Glutamatergic neuron (in vitro differentiated cells): ENCODE measurements at places on chromosomes 3 and 15. TPM values are rescaled to one million over a fixed set of nuclear protein-coding genes. Genes with fewer than 3 reads are reported as not detected.

Gene HTR3E
- not detected for total RNA-seq

Gene ISL2
- 78.7 TPM for total RNA-seq

Gene CMC1
- 9.8 TPM for total RNA-seq

Gene MORC1
- not detected for total RNA-seq

Gene MCCC1
- 17.9 TPM for total RNA-seq

Gene CASR
- not detected for total RNA-seq

Gene LRRC31
- total RNA-seq: not detected

Gene UROC1
- not detected for total RNA-seq

Gene ITGB5
- 12.8 TPM for total RNA-seq

Gene FAM107A
- not detected for total RNA-seq

Gene LRRC34
- 3.6 TPM for total RNA-seq

Gene ITGA11
- 0.22 TPM for total RNA-seq

Gene SETMAR
- total RNA-seq: 31.6 TPM
